Nephron progenitor cell (in vitro differentiated cells): ENCODE measurements at places on chromosomes 1 and 21.

GRCh38 chr1:156062189-156062588 is 1.2 kb downstream of the RAB25 start:
- no peak for DNase-seq

- DNase-seq = no peak
Observed at GRCh38 chr1:1318131-1318652, 6.3 kb downstream of the INTS11 start.

GRCh38 chr1:21857840-21858670 is 46.0 kb downstream of the LDLRAD2 start:
- DNase-seq = no peak

GRCh38 chr1:160626509-160627342 is 20.1 kb downstream of the SLAMF1 start:
- DNase-seq = no peak

DNA sequence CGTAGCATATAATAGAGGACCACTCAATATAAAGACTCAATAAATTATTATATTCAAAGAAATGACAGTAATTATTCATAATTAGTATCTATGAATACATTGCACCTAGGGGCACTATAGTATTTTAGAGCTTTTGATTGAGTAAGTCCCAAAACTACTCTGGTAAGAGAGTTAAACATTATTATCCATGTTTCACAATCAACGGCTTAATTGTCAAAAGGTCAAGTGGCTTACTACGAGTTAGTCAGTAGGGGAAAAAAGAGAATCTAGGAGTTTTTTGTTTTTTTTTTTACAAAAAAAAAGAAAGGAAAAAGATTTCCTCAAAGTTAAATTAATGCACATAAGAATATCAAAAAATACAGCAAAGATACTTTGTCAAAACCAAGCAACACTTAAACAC is 20.4 kb upstream of the LAMC1 start:
- DNase-seq = no peak

DNA sequence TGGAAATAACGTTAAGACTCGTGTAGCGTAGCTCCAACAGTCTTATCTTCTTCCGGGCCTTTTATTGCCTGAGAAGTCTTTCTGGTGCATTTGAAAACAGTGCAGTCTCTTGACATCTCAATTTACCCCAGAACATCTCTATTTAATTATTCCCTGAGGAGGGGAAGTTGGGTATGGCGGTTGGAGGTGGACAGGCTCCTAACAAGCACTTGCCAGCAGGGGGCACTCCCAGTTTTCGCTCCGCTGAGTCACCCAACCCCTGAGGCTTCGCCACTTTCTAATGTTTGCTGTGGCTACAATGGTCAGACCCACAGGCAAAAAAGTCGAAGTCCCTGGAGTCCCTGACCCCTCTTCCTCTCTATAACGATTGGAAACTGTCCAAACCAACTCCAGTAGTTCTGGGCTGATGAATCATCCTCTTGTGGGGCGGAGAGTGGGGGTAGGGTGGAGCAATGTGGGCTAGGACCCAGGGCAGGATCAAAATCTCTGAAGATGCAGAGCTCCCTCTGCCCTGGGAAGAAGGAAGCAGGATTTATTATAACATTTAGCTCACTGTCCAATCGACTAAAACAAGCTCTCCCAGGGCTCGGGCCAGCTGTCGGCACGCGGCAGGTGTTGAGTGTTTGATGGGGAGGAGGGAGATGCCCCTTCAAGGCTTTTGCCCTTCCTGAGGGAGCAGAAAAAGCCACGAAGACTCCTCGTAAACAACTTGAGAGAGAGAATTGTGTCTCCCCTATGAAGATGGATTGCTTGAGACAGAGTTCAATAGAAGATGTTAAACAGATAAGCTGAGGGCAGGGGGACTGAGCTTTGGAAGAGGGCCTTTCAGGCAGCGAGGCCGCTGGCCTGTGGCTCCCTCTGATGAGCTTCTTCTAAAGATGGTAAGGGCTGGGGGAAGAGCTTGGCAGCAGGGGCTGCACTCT is 85.7 kb downstream of the BRINP2 start:
- DNase-seq = peak; percentile 65

DNA sequence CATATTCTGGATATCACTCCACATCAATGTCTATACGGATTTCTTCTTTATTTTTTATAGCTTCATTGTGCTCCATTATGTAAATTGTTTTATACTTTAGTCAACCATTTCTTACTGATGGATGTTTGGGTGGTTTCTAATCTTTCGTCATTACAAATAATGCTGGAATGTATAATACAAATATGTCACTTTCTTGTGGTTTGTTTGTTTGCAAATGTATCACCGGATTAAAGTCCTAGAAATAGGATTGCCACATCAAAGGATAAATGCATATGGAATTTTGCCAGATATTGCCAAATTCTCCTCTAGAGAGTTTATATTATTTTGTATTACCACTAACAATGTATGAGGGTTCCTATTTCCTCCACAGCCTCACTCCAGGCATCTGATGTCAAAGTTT is 48.7 kb upstream of the PRDM2 start:
- DNase-seq = no peak

DNA sequence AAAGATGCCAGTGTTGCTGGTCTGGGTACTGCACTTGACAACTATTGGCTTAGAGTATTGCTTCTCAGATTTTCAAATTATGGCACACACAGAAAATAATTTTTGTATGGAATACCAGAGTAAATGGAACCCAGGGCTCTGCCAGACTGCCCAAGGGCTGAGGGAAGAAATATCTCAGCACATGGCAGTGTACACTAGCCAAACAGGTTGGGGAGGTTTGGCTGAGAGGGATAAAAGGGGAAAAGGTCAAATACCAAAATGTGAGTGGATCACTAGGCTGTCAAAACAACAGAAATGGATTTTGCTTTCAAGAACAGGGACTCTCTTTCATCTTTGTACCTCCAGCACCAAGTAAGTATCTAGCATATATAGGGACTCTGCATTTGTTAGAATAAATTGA is 3.0 kb upstream of the RGS8 start:
- no peak for DNase-seq

DNA sequence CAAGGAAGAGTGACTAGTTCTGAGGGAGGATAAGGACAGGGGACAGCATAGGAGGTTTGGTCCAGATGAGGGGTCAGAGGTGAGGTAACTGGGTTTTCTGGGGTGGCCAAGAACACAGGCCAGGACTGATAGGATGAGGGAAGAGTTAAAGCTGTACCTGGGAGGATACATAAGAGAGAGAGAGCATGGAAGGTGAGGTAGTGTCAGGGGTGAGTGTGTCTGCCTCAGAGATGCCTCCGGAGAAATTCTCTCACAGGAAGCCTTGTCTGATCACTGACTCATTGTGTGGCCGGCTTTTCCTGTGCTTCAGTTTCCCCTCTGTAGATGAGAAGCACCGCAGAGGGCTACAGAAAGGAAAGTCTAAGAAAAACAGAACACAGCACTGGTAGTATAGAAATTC is 40.2 kb downstream of the FASLG start:
- no peak for DNase-seq

DNA sequence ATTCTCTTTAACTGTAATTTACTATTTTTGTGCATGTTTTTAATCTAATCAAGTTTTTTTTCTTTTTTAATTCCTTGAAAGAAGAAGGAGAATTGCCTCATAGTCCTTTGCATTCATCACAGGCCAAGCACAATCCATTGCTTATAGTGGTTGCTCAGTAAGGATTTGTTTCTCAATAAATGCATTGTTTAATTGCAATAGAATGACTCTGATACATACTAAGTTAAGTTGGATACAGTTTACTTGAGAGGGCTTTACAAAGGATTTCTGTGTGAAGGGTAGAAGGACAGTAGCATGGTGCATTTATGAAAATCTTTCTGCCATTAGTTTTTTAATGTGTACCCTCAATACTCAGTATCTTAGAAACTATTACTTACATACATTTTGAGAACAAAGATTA is 186.2 kb downstream of the LRRIQ3 start:
- no peak for DNase-seq

DNA sequence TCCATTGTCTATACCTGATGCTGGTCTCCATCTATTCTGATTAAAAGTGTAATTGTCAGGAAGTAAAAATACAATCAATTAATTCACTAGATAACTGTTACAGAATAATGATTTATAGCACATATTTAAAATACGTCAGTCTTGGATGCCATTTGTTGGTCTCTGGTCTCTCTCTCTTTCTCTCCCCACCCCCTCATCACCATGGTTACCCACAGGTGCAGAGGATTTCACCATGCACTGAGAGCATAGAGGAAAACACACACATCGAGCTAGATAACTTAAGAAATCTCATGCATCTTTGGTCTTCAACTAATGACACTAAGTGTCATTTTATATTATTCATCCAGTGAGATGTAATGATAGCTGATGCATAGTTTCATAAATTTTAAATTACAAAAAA is 33.4 kb downstream of the LRRC53 start:
- no peak for DNase-seq

DNA sequence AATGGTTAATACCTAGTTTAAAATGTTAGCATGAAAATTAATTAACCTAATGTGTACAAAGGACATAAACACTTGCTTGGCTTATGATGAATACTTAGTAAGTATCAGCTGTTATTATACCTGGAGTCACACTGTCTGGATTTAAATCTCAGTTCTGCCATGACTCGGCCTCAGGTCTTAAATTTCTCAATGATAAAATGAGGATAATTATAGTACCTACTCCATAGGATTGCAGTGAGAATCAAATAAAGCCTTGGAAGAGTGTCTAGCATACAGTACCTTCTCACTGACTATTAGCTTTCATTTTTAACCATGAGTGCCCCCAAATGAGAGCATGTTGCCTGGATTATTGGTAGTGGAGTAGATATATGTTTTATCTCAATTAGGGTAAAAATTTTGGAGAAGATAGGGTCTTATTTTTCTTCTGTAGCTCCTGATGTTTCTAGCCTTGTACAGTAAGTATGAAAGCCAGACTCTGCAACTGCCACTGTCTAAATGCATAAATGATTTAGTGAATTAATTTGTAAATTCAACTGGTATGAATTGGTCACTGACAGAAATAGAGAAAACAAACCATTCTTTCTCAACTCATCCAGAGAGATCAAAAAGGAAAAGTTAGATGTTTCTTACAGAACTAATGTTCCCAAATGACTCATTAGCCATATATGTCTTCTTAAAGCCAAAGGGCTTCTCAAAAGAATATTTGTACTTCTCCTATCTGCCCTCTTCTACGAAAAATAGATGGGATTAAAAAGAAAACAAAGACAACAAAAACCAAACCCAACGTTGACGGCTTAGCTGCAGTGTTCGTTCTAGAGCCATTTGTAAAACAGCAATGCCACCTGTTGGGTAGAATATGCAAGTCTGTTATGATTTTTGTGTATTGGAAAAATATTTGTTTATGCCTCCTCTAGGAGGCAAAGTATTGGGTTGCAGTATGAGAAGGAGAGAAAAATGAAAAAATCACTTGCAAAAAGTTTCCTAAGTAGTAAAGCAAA is 53.8 kb upstream of the MROH9 start:
- no peak for DNase-seq

DNA sequence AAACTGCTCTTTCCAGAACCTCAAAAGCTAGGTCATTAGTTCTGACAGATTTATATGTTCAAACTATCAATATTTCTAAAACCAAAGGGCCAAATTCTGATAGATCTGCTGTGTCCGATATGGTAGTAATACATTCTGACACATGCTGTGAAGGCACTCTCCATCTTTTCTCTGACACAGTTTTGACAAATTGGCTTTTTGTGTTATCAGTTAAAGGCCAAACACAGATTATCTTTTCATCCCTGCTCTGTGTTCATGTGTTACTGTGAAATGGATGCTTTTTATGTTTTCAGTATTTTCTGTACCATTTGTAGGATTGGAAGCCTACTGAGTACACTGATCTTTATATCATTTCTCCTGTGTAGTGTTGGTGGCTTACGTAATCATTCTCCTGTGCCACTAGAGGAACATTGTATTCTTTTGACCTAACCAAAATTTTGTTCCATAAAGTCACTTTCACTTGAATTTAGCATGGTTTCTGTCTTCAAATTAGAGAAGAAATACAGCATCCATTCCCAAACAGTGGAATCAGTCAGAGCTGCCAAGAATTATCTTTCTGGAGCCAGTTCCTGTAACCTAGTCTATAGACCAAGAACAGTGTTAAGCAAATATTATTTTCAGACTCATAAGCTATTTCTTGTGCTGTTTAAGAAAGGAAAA is 137.2 kb downstream of the ADGRL2 start:
- no peak for DNase-seq

GRCh38 chr1:56934430-56935060 is 31.3 kb downstream of the C8B start:
- no peak for DNase-seq

DNA sequence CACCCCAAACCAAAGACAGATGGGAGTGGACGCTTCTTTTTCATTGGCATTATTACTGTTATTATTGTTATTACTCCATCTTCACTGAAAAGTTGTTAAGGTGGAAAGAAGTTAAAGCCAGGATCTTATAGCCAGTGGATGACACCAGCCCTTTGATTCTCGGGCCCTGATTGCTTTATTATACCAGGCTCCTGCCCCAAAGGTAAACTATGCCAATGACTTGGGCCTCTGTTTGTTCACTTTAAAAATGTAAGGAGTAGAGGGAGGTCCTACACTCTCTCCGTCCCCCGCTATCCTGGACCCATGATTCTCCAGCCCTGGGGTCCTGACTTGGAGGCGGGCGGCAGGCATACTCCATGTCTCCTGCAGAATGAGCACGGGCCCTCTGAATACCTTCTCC is 106.8 kb downstream of the TOMM20 start:
- no peak for DNase-seq
